ENCODE measurements at places on chromosomes 7 and 10. TPM values are rescaled to one million over a fixed set of nuclear protein-coding genes. Genes with fewer than 3 reads are reported as not detected.

Gene LRRTM3
- total RNA-seq, result 0.93 TPM

Gene CHST15
- total RNA-seq, result 39.9 TPM

DNA sequence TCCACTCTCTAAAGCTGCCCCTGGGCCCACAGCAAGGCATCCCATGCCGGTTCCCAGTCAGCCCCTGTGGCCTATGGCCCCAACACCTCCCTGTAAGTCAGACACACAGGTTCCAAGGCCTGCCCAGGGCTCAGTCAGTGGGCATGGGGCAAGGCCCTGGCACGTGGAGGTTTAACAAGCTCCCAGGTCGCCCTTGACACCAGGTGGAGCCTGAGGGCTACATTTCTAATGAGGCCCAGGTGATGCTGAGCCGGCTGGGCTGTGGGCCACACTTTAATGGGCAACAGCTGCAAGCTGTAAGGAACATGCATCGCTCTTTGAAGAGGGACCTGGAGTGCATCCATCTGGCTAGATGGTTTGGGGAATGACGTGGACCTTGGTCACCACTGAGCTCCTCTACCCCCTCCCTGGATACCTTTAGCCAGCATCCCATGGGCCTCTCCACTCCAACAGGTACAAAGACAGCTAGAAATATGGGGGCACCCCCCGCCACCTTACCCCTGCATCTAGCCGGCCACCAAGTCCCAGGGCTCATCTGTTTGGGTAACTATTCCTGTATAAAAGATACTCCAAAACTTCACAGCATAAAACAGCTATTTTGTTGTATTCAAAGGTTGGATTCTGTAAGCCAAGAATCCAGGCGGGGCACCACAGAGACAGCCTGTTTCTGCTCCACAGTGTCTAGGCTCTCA is 122.5 kb downstream of the OAT start:
- DNase-seq, result peak; percentile 71

DNA sequence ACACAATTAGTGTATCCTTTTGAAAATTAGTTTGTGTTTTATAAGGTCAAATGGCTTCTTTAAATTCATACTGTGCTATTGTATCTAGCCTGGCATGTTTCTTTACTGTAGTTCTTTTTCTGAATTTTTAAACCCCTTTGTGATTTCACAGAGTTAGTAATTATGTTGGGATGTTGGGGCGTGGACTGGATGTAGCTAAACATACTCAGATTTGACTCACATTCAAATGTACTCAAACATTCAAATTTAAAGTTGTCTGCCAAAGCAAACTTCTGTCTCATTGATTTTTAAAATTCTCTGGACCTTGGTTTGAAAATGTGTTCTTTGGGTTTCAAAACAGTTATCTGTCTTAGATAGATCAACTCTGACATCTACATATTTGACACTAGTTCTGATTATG is 7.2 kb upstream of the NRP1 start:
- no peak for DNase-seq

- no peak for DNase-seq
Observed at GRCh38 chr10:22349755-22350154, 4.5 kb downstream of the SPAG6 start.

DNA sequence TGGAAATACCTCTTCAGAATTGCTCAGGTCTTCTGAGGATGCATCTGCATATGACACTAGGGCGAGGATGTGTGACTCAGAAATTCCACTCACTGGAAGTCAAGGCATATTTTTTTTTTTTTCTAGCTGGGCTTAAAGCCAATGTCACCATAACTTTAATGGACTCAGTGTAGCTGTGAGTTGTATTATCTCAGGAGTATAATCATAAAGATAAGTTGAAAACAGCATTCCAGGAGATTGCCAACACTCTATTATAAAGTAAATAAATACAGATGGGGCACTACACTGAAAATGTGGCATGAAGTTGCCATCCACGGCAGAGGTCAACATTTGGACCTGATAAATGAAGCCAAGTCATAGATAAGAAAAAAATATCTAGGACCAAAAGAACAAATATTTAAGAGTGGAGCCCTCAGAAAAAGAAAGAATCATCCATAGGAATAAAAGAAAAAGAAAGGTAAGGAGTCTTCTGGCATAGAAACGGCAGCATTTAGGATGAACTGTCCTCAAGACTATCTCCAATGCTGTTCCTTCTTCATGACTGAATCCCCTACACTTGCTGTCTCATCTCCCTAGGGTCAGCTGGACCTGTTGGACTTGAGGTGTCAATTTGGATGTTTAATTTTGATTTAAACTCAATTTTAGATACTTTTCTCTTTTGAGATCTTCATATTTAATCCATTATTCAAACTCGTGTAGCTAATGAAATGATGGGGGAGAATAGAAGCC is 72.9 kb upstream of the CAV2 start:
- no peak for DNase-seq

Gene EPHA1
- total RNA-seq, result 0.45 TPM
